ENCODE measurements at places on chromosomes 12 and 14.
A peak's percentile ranks its signal among the peaks of the same experiment; 100 is the strongest.

GRCh38 chr12:111942557-111942956, 70.4 kb downstream of the TMEM116 start:
- peak; percentile 34 for DNase-seq

- no peak for DNase-seq
Observed at GRCh38 chr12:42794806-42795205, 205.3 kb upstream of the PRICKLE1 start.

DNA sequence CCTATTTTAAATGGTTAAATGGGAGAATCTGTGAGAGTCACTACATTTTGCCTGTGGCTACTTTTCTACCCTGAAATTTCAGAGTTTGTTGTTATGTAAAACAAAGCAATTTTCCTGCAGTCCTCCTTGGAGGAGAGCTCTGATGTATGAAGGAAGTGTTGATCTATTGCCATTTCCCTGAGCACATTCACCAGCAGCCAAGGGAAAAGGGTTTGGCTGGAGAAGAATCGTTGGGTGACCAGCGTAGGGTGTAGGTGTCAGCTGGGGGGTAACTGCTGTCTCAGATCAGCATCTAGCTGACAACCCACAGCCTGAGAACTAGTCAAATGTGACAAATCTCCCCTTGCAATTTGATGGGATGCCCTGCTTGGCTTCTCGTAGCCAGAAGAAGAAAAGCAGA, 230.5 kb downstream of the PDZRN4 start:
- DNase-seq = no peak

DNA sequence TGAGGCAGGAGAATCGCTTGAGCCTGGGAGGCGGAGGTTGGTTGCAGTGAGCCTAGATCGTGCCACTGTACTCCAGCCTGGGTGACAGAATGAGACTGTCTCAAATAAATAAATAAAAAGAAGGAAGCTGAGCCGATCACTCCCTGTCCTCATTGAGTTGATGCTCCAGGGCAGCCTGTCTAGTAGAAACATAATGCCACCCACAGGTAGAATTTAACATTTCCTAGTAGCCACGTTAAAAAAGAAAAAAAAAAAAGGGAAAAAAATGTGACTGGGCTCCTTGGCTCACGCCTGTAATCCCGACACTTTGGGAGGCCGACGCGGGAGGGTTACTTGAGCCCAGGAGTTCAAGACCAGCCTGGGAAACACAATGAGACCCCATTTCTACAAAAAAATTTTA, 135.7 kb downstream of the SCARB1 start:
- DNase-seq = no peak

- DNase-seq = no peak
Observed at GRCh38 chr14:37900561-37900960, 305.1 kb downstream of the TTC6 start.
